ENCODE measurements at places on chromosomes 16 and 17.
A peak's percentile ranks its signal among the peaks of the same experiment; 100 is the strongest.

DNA sequence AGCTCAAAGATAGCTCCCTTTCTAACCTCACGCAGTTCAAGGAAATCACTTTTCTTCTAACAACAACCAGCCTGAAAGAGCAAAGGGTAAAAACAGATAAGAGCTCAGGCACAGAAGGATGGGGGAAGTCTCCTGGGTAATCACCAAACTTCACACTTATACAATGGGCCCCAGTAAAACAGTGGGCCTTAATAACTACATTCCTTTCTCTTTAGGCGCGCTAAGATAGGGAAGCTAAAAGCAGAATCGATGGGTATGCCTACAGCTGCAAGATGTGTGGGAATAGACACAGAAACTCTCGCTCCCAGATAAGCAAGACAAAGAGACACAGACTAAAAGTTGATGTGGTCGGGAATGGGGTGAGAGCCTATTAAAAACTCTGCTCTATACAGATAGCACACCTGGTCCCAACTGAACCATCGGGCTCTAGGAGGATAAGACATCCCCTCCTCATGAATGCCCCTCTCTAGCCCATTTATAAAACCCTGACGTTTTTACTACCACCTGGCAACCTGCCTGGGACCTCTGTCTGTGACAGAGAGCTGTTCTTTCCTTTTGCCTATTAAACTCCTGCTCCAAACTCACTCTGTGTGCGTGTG, 826 bp downstream of the LYZL6 start:
- DNase-seq, result no peak

DNA sequence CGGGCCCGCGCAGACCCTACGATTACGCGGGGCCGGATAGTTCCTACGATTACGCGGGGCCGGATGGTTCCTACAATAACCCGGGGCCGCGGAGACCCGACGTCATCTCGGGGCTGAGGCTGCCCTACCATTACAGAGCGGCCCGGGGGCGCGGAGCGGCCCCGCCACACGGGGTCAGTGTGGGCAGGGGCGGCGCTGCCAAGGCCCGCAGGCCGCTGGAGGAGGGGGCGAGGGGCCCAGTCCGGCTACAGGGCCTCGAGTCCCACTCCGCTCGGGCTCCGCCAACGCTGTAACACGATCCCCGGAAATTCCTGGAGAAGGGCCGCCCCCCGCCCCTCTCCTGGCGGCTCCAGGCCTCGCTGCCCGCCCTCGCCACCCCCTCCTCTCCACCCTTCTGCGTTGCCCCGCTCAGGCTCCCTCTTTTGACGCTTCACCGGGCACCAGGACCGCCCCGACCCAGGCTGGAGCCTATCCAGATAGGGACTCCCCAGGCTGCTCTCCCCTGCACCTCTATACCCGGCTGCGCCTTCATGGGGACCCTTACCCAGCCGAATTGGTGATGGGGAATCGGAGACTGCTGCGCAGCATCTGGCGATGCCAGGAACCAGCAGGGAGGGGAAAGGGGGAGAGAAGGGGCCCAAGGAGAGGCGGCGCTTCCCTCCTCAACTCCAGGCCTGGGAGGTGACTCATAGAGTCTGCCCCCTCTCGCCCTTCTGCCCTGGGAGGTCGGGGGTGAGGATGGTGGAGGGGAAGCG, at the start of gene RAB34:
TSS of gene RAB34 (minus strand) at position 291 of the 755 bp plus-strand sequence. CDS start 602 bp downstream, outside the sequence.
- DNase-seq, result no peak

DNA sequence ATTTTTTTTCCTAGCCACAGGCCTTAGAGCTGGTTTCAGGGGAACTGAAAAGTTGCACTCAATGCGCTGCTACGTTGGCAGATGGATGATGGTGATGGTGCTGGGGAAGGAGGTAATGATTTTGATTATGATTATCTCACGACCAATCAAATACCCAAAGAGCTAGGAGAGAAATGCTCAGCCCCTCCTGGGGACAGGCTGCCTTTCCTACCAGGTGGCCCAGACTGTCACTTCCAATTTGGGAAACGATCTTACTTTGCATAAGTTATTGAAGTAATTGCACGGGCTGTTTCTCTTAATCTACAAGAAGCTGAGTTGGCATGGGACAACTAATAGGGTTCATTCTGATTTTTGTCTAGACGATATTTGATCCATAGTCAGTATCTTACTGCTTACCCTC, 379.7 kb upstream of the EEF2KMT start:
- DNase-seq, result no peak

DNA sequence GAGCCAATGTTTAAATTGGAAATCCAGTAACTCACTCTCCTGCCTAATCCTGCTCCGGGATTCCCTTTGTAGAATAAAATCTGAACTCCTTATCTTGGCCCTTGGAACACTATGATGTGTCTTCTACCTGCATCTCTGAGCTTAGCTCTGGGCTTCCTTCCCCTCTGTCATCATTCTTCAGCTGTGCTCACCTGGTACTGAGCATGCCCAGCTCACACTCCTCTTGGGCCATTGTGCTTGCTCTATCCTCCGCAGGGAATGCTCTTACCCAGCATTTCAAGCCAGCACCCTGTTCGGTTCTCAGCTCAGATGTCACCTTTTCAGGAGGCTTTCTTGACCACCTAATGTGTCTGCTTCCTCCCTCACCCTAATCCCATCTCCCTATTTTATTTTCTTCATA, 112.7 kb downstream of the ARHGAP44 start:
- no peak for DNase-seq

DNA sequence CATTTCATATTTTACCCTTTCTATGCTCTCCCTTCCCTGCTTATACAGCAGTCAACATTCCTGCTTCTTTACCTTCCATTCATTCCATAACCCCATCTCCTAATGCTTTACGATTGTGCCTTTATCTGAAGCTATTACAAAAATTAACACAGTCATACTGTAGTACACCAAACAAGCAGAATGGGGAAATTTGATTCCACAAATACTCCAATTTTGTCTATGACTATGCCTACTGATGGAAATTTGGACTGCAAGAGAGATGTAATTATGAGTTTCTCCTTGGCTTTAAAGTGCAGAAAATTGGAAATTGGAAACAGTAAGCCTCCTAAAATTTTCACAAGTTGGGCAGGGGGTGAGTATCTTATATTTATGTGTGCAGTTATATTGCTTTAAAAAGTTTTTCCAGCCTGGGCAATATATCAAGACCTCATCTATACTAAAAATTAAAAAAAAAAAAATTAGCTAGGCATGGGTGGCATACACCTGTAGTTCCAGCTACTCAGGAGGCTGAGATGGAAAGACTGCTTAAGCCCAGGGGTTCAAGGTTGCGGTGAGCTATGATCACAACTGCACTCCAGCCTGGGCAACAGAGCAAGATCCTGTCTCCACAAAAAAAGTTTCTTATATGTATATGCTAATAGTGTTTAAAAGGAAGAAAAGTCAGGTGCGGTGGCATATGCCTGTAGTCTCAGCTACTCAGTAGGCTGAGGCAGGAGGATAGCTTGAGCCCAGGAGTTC, 3.0 kb downstream of the APPBP2 start:
- DNase-seq, result no peak

- DNase-seq, result no peak
Measured at GRCh38 chr16:3665508-3665907, 11.0 kb downstream of the DNASE1 start.

DNA sequence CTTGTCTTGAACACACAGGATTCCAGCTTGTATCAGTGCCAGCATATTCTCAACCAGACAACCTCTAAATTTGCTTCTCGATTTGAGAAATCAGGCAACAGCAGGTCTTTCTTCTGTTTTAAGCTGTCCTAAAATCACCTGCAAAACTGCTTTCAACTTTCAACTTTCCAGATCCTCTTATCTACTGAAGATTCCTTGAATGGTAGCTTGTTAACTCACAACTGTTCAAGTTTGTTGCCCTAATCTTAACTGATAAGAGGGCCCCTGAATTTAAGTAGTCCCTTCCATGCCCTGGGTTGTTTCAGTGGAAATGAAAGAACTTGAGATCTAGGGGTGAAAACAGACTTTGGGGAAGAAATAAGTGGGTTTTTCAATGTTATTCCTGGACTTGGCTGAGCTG, 57.2 kb downstream of the CHD9 start:
- DNase-seq, result no peak

DNA sequence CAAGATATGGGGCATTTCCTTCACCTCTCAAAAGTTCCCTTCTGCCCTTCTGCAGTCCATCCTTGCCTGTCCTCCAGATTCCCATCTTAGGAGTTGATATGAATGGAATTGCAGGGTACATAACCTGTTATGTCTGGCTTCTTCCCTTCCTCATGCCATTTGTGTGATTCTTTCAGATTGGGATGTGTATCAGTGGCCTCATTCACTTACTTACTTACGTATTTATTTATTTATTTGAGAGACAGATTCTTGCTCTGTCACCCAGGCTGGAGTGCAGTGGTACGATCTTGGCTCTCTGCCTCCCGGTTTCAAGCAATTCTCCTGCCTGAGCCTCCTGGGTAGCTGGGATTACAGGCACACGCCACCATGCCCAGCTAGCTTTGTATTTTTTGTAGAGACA, 6.2 kb upstream of the TMEM94 start:
- no peak for DNase-seq

GRCh38 chr17:82882715-82883418, 43.0 kb upstream of the ZNF750 start:
- DNase-seq, result no peak

- no peak for DNase-seq
Measured at GRCh38 chr16:55233464-55233863, 90.5 kb upstream of the IRX6 start.

- DNase-seq, result no peak
Measured at GRCh38 chr17:8161289-8162232, 1.2 kb downstream of the VAMP2 start.

GRCh38 chr16:5430598-5430997, 333.0 kb upstream of the EEF2KMT start:
- DNase-seq, result no peak

DNA sequence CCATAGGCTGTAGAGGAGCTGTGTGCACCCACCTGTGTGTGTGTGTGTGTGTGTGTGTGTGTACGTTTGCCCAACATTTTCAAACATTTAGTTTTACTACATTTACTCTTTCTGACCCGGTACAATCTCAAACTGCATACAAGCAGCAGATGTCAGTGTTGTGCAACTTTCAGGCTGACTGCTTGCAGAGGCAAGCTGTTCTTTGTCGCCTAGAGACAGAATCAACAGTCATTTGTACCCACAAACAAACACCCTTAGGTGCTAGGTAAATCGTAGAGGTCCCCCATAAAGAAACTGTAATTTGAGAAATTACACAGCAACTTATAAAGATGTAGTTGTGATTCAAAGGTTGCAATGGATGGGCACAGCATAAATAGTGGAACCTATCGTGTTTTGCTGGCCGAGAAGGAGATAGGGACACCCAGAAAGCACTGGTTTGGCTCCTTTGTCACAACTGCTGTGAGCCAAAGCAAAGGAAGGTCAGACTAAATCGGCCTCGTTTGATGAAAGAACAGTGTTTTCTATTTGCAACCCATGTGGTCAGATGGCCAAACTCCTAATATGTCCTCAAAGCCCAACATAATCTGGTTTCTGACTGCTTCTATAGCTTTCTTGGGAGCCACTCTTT, 478.4 kb downstream of the TOX3 start:
- DNase-seq, result no peak

DNA sequence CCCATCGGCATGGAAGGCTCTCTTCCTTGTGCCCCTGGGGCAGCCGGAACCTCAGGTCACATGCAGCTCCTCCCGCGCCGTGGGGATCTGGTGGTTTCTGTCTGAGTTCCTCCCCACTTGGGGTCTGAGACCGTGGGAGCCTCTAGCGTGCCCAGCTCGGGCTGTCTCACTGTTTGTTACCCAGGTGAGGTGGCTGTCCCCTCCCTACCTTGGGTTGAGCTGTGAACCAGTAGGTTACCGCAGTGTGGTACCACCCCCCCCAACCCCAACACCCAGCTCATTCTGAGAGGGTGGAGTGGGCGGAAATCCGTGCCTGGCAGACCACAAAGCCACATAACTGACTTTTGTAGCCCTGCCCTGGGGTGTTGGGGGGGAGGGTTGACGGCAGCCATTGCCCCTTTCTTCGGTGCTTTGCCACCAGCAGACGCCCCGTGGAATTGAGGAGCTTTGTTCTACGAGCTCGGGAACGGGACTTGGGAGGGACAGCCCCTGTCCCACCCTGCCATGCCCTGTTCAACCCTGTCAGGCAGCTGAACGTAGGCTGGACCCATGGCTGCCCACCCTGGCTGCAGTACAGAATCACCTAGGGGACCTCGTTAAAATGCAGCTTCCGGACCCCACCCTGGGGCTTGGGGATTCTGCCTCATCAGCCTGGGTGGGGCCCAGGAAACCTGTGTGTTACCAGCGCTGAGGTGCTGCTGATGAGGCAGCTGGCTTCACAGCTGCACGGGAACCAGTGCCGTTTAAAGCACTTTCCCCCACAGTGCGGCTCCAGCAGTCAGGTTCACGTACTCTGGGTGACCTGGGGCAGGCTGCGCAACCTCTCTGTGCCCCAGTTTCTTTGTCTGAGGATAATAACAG, 18.5 kb downstream of the RAP1GAP2 start:
- no peak for DNase-seq

DNA sequence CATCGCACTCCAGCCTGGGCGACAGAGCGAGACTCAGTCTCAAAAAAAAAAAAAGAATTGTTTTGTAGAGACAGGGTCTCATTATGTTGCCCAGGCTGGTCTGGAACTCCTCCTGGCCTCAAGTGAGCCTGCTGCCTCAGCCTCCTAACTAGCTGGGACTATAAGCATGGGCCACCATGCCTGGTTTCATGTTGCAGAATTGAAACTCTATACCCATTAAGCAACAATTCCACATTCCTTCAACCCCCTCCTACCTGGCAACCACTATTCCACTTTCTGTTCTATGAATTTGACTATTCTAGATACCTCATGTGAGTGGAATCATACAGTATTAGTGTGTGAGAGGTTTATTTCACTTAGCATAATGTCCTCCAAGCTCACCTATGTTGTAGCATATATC, 24.5 kb downstream of the RNF135 start:
- DNase-seq, result no peak

DNA sequence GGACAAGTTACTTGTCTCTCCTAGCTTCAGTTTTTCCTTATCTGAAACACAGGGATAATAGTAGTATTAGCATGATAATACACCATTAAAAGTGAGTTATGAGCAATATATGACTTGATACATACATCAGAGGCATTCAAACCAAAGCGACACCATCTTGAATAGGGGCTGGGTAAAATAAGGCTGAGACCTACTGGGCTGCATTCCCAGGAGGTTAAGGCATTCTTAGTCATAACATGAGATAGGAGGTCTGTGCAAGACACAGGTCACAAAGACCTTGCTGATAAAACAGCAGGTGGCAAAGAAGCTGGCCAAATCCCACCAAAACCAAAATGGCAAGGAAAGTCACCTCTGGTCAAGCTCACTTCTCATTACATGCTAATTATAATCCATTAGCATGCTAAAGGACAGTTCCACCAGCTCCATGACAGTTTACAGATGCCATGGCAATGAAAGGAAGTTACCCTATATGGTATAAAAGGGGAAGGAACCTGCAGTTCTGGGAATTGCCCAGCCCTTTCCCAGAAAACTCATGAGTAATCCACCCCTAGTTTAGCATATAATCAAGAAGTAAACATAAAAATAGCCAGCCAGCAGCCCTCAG, 37.2 kb upstream of the HS3ST3A1 start:
- DNase-seq, result no peak

- peak; percentile 35 for DNase-seq
Measured at GRCh38 chr17:47649972-47650524, 329 bp downstream of the KPNB1 start.

- DNase-seq, result no peak
Measured at GRCh38 chr16:56203052-56203451, 11.8 kb downstream of the GNAO1 start.

- DNase-seq, result no peak
Measured at GRCh38 chr17:4008441-4009185, 44.4 kb upstream of the ATP2A3 start.

GRCh38 chr16:4113358-4114256, 2.6 kb downstream of the ADCY9 start:
- no peak for DNase-seq

- no peak for DNase-seq
Measured at GRCh38 chr17:45424769-45425124, 7.9 kb downstream of the ARHGAP27 start.

GRCh38 chr17:71846561-71847110, 274.2 kb upstream of the SOX9 start:
- no peak for DNase-seq

Data from GM12892 (cell line).